ENCODE measurements at places on chromosomes 16 and 17.

DNA sequence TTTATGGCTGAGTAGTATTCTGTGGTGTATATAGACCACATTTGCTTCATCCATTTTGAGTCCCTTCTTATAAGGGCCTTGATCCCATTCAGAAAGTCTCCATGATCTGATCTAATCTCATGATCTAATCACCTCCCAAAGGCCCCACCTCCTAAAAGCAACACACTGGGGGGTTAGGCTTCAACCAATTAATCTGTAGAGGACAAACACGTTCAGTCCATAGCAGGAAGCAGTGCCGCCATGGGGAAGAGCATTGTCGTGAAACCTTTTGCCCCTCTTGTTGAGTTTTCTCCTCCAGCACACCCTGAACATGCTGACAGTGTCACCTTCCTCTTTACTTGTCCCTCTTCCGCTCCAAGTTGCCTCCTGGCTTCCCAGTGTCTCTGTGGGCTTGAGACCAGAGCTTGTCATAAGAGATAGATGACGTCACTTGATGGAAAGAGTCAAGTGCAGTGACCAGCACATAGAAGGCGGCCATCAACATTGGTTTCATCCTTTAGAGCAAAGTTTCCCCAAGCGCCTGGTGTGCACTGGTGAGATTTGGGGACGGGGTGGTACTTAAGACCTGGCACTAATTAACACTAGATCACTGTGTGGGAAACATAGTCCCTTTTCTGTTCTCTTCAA, 74.1 kb downstream of the PRKCB start:
- no peak for DNase-seq

DNA sequence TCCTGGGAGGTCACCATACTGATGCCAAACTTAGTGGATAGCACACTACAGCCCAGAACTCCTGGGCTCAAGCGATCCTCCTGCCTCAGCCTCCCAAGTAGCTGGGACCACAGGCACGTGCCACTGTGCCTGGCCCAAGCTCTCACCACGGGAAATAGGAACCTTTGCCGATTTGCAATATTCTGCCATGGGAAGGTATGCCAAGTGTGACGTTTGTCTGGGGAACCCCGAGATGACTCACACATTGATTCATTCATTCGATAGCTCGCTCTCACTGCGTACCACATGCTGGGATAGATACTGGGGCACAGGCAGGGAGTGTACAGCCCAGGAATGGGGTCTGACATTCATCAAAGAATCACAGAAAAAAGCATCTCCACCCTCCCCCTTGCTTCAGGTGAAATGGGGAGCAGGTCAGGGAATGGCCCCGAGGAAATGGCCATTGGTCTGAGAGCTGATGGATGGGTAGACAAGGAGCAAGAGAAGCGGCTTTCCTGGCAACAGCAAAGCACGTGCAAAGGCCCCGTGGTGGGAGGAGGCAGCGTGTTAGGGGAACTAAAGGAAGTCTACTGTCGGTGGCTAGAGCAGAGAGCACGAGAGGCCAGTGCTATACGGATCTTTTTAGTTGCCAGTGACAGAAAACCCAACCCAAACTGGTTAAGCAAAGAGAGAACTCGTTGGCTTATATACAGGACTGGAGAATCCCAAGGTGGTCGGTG, 44.1 kb downstream of the DNAH17 start:
- peak; percentile 45 for DNase-seq

- peak; percentile 94 for DNase-seq
Observed at GRCh38 chr17:12282056-12282455, 261.4 kb downstream of the MAP2K4 start.

- DNase-seq: no peak
Observed at GRCh38 chr16:84787263-84787622, 32.5 kb upstream of the CRISPLD2 start.

GRCh38 chr17:17575360-17576251, 15.9 kb downstream of the PEMT start:
- peak; percentile 51 for DNase-seq

DNA sequence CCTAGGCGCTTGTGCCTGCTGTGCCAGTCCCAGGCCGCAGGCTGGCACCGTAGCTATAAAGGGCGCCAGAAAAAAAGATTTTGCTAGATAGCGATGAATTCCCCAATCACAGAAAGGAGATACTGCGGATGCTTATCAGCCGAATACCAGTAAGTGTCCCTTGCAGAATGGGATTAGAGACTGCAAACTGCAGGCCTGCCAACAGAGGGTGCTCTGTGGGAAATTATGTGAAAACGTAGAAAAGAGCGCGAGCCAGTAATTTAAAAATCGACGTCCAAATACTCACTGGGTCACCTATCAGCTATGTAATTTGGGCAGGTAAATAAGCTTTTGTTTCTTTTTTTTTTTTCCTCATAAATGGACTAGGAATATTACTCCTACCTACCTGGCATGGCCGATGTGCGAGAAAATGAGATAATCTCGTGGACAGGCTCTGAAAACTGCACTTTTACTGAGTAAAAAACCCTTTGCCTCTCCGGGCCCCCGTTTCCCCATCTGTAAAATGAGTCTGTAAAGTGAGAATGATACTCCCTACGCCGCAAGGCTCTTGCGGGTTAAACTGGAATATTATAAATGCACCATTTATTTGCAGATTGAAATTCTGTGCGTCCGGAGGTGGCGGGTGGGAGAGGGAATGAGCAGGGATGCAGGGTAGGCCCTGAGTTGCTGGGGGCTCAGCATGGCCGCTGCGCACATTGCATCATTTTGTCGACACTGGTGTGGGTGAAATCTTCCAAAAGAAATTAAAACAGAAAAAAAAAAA, 1.2 kb upstream of the COG1 start:
- peak; percentile 76 for DNase-seq

DNA sequence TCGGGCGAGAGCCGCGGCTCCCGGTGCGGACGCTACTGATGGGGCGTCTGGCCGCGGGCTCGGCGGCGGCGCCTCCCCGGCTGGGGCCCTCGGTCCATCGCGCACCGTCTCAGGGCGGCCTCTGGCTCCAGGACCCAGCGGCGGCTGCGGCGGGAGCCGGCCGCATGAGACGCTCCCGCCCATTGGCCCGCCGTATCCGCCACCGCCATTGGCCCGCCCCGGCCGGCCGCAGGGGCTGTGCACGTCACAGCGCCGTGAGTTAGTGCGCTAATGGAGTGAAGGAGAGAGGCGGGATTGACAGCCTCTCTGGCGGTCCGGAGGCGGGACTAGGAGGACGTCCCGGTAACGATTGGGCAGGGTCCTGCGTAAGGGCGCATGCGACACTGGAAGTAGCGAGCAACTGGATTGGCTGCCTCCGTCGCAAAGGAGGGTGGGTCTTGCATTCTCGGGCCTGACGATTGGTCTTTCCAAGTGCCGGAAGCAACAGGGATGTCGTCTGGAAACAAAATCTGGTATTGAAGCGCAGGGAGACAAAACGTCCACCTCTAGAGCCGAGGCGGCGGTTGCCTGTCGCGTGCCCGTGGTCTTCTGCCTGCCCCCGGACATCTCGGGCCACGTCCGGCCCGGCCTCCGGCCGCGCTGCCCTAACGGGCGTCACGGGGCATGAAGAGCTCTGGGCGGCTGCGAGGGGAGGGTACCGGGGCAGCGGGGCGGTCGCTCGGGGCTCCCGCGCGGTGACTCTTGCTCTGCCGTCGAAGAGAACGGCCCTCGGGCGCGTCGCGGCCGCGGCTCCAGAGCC, at the start of gene ANKRD11:
TSS of gene ANKRD11 (minus strand) at position 123 of the 799 bp plus-strand sequence. CDS start 173,542 bp downstream, outside the sequence.
- peak; percentile 100 for DNase-seq

GRCh38 chr17:28906706-28907438, 4.0 kb upstream of the DHRS13 start:
- DNase-seq: no peak

GRCh38 chr17:51057534-51057933, 63.1 kb downstream of the SPAG9 start:
- DNase-seq: no peak

DNA sequence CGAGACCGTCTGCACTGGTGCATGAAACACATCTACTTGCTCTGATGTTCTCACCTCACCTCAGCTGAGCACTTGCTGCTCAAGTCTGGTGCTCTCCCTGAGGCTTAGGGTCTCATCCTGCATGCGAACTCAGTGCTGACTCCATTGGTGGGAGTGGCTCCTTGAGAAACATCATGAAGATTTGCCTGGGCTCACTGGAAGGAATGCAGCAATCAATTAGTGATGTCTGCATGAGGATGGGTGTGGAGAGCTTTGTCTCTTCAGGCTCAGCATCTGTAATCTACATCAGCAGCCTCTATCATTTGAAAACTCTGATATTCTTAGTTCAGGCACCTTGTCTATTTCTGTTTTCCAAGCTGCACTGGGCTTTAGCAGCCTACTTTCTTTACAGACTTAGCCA, 204.4 kb downstream of the IRF8 start:
- DNase-seq: no peak

DNA sequence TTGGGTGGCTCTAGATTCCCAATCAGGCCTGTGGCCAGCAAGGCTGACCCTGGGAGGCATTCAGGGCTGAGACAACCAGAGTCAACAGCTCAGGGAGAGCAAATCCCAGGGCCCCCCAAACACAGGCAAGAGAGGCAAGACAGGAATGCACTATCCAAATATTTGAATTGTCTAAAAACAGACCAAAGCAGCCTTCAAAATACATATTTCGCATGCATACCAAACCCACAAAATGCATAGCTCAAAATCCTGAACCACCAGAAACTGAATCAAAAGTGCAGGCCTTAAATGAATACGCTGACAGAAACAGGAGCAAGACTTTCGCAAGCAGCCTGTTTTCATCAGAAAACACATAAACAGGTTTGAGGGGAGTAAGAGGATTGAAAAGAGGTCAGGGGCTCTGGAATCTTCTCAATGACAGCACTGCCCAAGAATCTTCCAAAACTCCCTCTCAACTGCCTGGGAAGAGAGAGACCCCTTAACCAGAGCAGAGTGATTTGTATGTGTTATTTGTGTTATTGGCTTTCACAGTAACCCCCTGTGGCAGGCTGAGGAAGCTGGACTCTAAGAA, 213.6 kb upstream of the CDH5 start:
- DNase-seq: peak; percentile 95

- no peak for DNase-seq
Observed at GRCh38 chr17:42291129-42291528, 2.8 kb downstream of the STAT5A start.

DNA sequence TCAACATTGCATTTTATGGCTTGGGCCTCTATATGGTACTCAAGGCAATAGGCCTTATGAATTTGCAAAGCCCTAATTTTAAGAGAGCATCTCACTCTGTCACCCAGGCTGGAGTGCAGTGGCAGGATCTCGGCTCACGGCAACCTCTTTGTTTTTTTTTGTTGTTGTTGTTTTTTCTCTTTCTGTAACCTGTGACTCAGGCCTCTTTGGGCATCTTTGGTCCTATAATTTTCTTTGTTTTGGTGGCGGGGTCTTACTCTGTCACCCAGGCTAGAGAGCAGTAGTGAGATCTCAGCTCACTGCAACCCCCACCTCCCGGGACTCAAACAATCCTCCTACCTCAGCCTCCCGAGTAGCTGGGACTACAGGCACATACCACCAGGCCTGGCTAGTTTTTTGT, 21.8 kb upstream of the HERPUD1 start:
- DNase-seq: no peak

DNA sequence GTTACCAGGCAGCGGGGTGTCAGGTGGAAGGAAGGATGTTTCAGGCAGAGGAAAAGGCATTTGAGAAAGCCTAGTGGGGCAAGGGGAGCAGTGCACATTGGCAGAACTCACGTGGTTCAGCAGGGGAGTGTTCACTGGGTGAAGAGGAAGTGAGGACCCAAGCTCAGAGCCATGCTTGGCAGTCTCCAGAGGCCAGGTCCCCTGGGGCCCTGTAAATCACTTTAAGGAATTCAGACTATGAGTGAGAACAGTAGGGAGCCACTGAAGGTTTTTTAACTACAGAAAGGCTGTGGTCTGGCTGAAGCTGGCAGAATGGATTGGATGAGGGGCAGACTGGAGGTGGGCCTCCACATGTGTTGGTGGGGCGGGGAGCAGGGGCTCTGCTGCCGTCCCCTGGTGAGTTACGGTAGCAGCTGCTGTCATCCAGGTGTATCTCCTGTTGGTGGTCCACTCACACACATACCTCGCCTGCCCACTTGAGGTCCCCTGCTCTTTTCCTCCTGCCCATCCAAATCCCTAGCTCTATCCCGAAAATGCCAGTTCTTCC, 5.1 kb downstream of the CLEC16A start:
- DNase-seq: peak; percentile 80

DNA sequence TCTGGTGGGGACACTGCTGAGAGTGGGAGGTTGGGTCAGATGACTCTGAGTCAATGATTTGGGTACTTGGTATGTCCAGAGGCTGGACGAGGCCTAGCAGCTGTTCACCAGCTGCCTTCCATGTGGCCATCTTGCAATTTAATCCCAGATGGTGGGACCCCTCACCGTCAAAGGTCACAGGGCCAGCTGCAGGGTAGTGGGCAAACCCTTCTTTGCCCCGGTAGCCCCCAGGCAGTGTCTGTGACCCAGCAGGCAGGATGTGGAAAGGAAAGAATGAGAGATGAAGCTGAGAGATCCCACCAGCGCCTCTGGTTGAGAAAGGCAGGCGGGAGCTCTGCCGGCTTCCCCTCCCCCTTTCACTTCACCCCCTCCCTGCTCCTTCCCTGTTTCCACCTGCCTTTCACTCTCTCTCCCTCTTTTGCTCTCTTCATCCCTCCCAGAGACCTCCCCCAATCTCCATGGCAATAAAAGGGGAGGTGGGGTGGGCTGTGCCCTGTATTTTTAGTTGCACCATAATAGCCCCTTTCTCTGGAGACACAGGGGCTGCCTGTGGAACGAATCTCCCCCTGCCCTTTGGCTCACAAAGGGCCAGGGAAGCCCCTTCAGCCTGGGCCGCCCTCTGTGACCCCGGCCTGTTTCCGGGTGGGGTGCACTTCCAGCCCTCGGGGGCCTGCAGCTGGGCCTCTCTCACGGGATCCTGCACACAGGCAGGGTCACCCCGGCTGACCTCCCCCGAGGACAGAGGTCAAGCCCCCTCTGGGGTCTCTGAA, 20.2 kb downstream of the CDK5RAP3 start:
- no peak for DNase-seq

GRCh38 chr17:19306160-19307111, 56.1 kb downstream of the B9D1 start:
- no peak for DNase-seq

DNA sequence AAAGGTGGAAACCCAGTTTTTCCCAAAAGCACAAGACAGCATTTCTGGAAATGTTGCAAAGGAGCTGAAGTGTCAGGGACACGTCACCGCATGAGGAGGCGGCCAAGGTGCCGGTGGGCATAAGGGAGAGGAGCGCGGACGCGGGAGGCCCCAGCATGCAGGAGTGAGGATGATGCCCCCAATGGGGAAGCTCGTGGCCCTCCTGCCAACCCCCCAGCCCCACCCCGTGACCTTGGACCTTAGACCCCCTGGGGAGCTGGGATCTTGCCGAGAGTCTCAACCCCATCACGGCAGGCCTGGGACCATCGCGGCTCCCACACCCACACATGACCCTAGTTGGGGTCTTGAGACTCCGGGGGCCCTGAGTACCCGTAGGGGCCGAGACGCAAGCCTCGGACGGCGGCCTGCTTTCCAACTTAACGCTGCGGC, 119.4 kb upstream of the METRNL start:
- DNase-seq: no peak

Measured in EH (cell line).